ENCODE measurements at places on chromosomes 2 and 18.

- DNase-seq = no peak
Observed at GRCh38 chr2:207867056-207867455, 97.3 kb upstream of the FZD5 start.

DNA sequence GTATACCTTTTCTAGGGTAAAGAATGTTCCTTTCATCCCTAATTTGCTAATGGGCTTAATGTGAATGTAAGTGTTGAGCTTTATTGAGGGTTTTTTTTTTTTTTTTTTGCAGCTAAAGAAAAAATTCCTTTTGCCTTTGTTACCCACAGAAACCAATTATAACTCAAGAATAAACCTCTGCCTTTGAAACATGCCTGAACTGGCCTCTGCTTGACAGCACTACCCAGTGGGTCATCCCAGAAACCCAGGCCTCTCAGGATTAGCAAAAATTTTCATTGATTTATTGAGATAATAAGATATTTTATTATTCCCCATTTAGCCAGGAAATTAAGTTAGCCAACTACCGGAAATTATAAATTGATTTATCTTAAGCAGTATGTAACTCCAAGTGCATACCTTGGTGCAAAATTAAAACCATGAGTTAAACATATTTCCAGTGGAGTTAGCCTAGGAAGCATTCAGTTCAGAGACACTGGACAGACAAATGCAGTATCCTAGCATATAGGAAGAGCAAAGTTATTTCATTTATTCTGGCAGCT lies 67.0 kb upstream of the RASGRP3 start:
- no peak for DNase-seq

GRCh38 chr2:1162246-1162645 lies 211.6 kb downstream of the SNTG2 start:
- DNase-seq = no peak

DNA sequence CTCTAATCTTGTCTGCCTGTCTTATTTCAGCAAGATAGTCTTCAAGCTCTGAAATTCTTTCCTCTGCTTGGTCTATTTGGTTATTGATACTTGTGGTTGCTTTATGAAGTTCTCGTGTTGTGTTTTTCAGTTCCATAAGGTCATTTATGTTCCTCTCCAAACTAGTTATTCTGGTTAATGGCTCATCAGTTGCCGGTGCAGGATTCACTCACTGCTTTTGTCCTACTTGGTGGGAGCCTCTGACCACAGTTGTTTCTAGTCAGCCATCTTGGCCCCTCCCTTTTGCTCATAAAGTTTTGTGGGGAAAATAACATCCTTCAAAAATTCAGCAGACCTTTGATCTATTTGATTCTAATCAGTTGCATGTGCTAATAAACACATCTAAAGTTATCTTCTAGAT lies 158.6 kb upstream of the PARD3B start:
- no peak for DNase-seq

- DNase-seq = no peak
Observed at GRCh38 chr2:109203246-109204011, 74.4 kb downstream of the SH3RF3 start.

GRCh38 chr2:37454851-37455762 lies 110.7 kb downstream of the QPCT start:
- no peak for DNase-seq

DNA sequence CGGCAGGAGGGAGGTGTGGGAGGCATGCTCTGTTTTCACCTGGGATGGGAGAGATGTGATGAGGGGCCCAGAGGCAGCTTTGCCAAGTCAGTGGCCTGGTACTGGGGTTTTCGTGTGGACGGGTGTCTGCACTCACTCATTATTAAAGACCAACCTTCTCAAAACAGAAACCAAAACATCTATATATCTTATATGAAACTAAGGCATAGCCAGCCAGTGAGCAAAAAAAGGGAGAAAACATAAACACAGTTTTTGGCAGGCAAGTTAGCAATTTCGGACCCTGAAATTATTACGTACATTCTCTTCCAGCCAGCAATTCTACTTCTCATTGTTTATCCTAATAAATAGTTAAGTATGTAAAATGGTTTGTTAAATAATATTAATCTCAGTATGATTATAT lies 181.1 kb upstream of the SMAD2 start:
- no peak for DNase-seq

DNA sequence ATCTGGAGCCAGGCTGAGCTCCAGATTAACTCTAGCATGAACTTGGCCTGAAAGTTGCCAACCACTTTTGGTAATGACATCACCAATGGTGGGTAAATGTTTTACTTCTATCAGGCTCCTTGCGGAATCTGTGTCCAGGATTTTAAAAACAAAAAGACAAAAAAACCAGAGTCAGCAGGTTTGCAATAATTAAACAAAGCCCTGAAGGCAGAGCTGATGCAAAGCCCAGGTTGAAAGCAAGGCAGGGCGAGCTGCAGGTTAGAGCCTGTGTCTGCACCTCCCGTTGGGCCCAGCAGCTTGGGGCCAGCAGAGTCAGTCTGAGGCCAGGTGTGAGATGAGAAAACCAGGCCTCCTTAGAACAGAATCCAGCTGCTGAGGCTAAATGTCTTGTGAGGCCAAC lies 29.1 kb upstream of the ALK start:
- no peak for DNase-seq

Data from NCI-H2081 (cell line).